ENCODE measurements at places on chromosomes 7 and 10. TPM values are rescaled to one million over a fixed set of nuclear protein-coding genes. Genes with fewer than 3 reads are reported as not detected.

GPR26 gene
- total RNA-seq = not detected

DNA sequence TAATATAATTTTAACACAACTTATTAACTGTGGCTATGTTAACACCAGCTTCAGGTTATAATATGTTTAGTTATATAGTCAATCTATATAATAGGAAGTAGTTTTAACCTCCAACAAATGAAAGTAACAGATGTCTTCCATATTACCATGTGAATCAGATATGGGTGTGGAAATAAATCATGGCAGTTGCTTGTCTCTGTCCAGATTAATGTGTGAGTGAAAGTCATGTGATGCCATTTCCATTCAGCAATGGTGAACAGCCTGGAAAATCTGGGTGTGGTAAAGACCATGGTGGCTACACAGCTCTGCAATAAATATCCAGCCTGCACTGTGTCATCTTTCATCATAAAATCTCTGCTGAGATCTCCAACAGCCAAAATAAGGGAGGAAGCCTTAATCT is 27.8 kb downstream of the HEPACAM2 start:
- no peak for DNase-seq

DPP6 gene
- total RNA-seq = not detected

SMURF1 gene
- 15.9 TPM for total RNA-seq

GRCh38 chr7:44887293-44887692 is 2.0 kb upstream of the PURB start:
- DNase-seq = no peak

DNA sequence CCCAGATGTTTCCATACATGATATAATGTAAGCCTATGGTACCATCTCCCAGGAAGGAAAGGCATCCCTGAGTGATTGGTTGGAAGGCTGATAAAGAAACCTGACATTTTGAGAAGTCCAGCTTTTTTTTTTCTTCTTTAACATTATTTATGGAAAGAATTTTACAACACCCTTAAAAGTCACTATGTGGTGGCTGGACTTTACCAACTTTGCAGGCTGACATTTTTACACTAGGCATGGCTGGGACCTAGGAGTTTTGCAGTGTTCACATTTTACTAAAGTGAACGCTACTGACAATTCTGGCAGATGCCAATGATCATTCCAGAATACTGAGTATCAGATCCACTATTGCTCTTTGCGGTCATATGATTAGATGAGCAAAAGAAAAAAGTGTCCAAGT is 239.9 kb downstream of the GLI3 start:
- no peak for DNase-seq

DNA sequence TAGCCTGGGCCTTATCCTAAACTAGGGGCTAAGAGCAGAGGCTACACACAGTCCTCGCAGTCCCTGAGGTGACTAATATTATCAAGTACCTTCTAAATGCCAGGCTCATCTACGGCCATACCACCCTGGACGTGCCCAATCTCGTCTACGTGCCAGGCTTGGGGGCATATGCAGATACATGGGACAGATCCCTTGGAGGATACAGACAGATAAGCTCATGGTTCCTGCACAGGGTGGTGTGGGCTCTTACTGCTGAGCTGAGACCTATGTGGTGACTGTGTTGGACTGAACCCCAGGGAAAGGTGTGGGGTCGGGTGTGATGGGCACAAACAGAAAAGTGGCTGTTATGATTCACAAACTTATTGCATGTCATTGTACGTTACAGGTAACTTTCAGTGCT is 268.4 kb upstream of the NEBL start:
- DNase-seq = no peak

DNA sequence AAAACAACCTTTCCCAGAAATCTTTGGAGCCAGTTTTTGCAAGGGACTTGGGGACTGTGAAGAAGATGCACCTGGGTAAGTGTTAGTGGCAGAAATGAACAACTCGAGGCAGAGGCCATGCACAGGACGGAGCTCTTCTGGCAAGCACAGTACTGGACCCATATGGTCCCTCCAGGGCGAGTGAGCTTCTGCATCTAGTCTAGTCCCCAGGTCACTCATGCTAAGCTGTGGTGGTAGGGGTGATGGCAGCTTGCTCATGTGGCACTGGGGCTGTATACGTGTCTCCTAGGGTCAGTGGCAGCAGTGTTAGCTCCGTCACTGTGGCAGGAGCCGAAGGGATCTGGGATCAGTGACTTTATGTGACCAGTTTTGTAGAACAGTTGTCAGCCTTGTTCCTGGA is 9.3 kb upstream of the LRRC61 start:
- no peak for DNase-seq

- no peak for DNase-seq
Measured at GRCh38 chr7:80725181-80725611, 86.8 kb downstream of the CD36 start.
